ENCODE measurements at places on chromosomes 4 and X. TPM values are rescaled to one million over a fixed set of nuclear protein-coding genes. Genes with fewer than 3 reads are reported as not detected.

The STX18 gene
- total RNA-seq: 16.0 TPM

The ADGRA3 gene
- total RNA-seq: 15.3 TPM

The STS gene
- total RNA-seq: 4.9 TPM

The TMPRSS11F gene
- total RNA-seq: not detected

The OPHN1 gene
- 5.5 TPM for total RNA-seq

The CXCR3 gene
- total RNA-seq: not detected

The NR3C2 gene
- 8.5 TPM for total RNA-seq

The ZNF141 gene
- total RNA-seq: 7.7 TPM

The NALF2 gene
- 0.13 TPM for total RNA-seq

The LONRF3 gene
- 38.4 TPM for total RNA-seq

The DRD5 gene
- total RNA-seq: not detected

The PUDP gene
- total RNA-seq: 13.8 TPM

The PSAPL1 gene
- not detected for total RNA-seq

The IL2RG gene
- 0.13 TPM for total RNA-seq
